ENCODE measurements at places on chromosomes 16 and 17.

GRCh38 chr17:49513044-49513395, 17.9 kb downstream of the NGFR start:
- DNase-seq, result no peak

DNA sequence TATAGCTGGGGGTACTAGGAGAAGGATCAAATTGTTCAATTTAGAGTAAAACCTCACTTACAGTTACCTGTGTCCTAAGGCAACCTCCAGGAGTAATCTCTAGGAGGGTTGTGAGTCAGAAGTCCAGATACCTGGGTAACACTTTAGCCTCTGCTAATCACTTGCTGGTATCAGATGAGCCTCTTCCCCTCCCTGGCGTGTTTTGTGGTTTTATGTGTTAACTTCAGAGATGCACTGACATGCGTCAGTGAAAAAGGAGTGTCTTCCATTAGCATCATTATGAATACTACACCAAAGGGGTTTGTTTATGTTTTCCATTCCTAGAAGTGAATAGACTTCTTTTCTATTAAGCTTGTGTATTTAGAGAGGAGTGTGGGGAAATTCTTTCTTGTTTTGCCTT, 208.2 kb downstream of the FTO start:
- DNase-seq, result no peak

GRCh38 chr16:74439685-74440084, 18.4 kb upstream of the CLEC18B start:
- no peak for DNase-seq

DNA sequence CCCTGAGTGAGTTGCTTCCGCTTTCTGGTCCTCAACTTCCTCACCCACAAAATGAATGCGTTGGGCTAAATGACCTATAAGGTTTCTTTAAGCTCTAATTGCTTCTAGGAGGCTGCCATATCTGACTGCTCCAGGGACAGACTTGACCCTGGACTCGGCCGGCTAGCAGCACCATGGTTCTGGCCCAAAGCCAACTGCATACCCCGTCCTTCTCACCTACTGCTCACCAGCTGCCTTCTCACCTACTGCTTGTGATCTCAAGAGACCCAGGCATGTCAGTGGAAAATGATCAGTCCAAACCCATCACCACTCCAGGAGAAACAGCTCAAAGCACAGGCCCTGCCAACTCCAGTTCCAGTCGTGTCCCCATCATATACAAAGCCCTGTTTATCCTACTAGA, 124.3 kb upstream of the IRX5 start:
- DNase-seq, result no peak

DNA sequence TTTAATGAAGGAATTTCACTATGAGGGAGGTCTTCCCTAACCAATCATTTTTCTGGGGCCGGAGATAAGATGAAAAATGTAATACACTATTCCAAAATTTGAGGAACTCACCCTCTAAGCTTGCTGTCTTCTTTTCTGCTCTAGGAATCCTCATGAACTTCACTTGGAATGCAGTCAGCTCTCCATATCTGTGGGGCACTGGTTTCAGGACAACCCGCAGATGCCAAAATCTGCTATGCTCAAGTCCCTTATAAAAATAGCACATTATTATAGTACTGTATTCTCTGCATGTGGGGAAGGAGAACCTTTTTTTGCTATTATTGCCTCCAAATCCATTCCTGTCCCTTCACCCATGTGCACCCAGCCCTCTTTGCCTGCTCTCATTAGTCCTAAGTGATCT, 146.0 kb downstream of the ABCA8 start:
- DNase-seq, result no peak

DNA sequence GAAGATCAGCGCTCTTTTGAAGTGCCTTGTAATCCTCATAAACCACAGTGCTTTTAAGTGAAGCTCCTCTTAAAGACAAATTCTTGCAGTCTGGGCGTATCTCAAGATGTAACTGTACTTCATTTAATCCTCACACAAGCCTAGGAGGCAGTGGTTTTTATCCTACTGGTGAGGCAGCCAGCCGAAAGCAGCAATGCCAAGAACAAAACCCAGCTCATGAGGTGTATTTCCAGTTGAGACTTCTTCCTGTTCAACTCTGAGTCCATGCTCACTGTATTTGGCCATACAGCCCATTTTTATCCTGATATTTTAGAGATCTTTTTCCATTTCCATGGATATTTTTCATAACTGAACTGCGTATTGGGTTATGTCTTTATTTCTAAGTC, 13.7 kb downstream of the CTRB2 start:
- DNase-seq, result no peak

- DNase-seq, result peak; percentile 79
These were observed 4.7 kb upstream of the LCMT1 start for GRCh38 chr16:25106567-25107465.

DNA sequence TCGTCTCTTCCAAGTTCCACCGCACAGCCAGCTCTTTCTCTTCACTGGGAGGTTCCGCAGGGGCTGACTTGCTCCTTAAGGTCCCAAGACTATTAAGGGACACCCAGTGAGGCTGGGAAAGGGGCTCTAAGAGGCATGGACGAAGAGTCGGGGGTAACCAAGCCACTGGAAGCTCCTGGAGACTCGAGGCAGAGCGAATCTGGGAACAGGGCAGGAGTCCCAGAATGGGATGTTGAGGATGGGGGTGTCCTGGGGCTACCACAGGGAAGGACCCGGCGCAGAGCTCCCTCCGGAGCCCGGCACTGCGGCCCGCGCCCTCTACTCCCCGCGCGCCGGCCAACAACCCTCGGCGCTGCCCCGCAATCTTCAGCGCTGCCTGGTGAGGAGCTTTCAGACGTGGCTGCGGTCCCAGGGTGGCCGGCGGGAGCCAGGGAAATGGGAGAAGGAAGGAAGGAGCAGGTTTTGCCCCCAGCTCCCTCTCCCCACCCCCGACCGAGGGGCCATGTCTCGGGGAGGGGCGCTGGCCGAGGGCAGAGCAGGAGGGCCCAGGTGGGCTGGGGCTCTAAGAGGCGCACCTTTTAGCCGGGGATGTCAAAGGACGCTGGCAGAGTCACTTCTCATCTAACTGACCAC, 581 bp downstream of the CHST5 start:
- no peak for DNase-seq

All from HCT116 (cell line).